ENCODE measurements at places on chromosomes 7 and 10.

GRCh38 chr7:68904630-68905029, 693.6 kb upstream of the AUTS2 start:
- DNase-seq: no peak

- DNase-seq: no peak
These were observed 9.6 kb upstream of the AGMO start for GRCh38 chr7:15571301-15571878.

DNA sequence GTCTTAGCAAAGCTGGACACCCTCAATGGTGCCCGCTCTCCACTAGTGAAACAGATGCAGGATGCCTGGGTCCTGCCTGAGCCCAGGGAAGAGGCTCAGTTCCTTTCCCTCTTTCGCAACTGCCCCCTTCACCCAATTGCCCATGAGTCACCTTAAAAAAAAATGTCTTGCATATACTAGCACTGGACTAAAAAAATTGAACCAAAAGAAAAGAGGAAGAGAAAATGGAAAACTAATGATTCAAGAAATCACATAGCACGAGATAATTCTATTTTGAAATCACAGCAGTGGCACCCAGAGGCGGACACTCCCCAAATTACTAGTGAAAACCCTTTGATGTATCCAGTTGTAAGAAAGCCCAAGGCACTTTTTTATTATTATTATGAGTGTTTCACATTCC, 972.5 kb downstream of the LRMDA start:
- DNase-seq: no peak

GRCh38 chr10:116271593-116272439, 1.2 kb downstream of the GFRA1 start:
- DNase-seq: no peak

- DNase-seq: no peak
These were observed 111.2 kb downstream of the NOC3L start for GRCh38 chr10:94251568-94251967.

- DNase-seq: no peak
These were observed 52.3 kb downstream of the GLRX3 start for GRCh38 chr10:130188195-130189175.

GRCh38 chr7:137790828-137791227, 55.9 kb downstream of the DGKI start:
- no peak for DNase-seq

- no peak for DNase-seq
These were observed 57.0 kb upstream of the PRKCQ start for GRCh38 chr10:6637053-6637452.

DNA sequence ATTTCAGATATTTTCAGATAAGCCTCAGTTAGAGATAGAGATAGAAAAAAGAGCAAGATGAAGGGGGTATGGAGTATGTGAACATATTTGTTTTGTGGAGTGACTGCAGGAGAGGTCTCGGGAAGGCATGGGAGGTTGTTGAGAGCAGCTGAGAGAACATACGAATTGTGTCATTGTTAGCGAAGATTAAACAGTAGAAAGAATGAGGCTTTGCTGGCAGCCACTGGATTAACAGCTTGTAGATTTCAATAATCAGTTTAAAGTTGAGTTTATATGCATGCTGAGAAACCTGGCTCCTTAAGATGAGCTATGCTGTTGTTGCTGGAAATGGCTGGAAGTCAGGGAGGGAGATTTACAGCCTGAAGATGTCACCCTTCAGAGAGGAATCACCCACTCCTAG, 100.9 kb upstream of the SORCS3 start:
- DNase-seq: no peak

GRCh38 chr10:24493165-24493564, 230.5 kb downstream of the ARHGAP21 start:
- DNase-seq: no peak

DNA sequence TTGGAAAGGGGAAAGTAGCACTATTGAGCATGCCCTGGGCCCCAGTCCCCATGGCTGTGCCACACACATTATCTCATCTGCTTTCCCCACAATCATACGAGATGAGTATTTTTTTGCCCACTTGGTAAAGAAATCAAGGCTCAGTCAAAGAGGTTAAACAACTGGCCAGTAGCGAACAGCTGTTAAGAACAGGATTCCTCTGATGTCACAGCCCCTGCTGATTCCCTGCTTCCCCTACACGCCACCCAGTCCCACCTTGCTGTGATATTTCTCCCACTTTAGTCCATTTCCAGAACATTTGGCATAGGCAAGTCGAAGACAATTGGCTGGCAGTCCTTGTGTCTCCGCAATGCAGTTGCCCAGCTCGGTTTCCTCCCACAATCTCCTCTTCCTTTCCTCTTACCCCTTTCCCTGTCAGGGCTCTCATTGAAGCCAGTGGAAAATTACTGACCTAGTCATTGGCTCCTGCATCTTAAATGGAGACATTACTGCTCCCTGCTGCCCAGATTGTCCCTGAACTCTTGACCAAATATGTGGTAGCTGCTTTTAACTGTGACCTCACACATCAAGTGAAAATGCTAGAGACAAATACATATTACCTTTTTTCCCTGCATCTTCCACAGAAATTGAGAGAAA, 56.5 kb upstream of the EEPD1 start:
- DNase-seq: no peak

DNA sequence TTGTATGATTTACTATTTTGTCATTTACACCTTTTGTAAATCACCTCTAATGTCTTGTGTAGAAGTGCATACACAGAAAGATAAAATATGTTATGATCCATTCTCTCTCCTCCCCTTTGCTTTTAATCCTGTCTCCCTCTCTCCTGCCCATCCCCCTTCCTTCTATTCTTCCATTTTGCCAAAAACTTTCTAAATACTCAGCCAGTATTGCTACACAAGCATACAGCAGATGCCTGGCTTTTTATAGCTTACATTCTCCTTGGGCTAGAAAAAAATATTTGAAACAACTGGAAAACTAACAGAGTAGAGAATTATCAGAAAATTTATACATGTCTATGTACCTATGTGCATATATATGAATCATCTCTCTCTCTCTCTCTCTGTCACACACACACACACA, 308.7 kb upstream of the BMPER start:
- no peak for DNase-seq

GRCh38 chr7:144588559-144589051, 185.1 kb upstream of the NOBOX start:
- DNase-seq: no peak

DNA sequence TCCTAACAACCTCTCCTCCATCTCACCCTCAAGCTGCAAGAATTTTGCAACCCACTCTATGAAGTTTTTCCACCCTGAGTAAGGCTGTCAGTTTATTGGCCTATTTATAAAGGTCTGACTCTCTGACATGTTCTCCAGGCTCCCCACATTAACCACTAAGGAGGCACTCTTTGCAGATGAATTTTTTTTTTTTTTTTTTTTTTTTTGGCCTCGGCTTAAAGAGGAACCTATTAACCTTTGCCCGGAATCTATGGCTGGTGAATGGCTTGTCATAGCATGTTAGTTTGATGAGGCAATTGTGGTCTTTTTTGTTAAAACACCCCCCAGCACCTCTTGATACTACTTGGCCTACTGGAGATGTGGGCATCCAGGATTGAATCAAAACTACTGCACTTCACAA, 57.1 kb downstream of the TBXAS1 start:
- DNase-seq: no peak

GRCh38 chr7:5657901-5658300, 123.6 kb downstream of the RNF216 start:
- DNase-seq: no peak

DNA sequence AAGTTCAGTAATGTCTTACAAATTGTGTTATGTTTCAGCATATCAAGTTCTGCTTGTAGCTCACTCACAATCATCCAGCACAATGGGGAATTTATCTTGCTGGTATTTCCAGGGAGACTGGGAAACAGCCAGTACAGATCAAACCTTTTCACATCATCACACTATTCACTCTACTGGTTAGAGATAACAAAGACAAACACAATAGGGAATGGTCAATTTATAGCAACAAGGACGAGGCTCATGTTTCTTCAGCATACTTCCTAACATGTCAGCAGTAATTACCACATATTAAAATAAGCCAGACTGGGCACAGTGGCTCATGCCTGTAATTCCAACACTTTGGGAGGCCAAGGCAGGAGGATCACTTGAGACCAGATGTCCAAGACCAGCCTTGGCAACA, 38.3 kb downstream of the TOMM7 start:
- DNase-seq: no peak

GRCh38 chr7:121102619-121103018, 114.1 kb downstream of the CPED1 start:
- DNase-seq: no peak

DNA sequence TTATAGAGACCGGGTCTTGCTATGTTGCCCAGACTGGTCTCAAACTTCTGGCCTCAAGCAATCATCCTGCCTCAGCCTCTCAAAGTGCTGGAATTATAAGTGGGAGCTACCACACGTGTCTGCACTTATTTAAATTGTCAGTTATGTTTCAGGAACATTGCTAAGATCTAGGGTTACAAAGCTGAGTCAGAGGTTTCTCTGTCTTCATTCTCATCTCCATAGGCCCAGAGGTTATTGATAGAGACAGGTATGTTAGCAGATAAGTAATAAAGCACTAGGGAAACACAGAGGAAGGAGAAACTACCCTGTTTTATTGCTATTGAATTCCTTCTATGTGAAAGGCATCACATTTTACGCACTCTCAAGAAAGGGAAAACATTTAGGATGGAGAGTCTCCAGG, 214.1 kb downstream of the REEP3 start:
- DNase-seq: no peak

DNA sequence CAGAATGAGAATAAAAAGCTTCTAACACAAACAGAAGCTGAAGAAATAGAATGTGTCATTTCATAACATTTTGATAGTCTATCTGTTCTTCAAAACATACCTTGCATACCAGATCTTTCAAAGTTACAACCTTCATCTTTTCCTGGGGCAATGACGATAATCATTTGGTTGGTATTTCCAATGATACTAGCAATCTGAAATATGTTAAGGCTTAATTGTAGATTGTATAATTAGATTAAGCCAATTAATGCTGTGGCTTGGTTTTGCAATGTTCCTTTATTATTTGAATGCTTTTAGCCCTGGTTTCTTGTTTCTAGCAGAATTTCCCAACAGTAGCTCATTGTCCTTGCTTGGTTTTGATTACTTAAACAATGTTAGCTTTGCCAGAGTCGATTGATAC, 84.6 kb downstream of the CABCOCO1 start:
- no peak for DNase-seq
